ENCODE measurements at places on chromosomes 12 and 14. TPM values are rescaled to one million over a fixed set of nuclear protein-coding genes. Genes with fewer than 3 reads are reported as not detected.
A peak's percentile ranks its signal among the peaks of the same experiment; 100 is the strongest.

Gene CCDC91
- total RNA-seq: 24.6 TPM

Gene P3H3
- total RNA-seq: 0.68 TPM

Gene BICDL1
- 44.7 TPM for total RNA-seq

Gene LRRC9
- total RNA-seq: not detected

Gene ABCC9
- not detected for total RNA-seq

Gene SLC4A8
- total RNA-seq: 5.2 TPM

- no peaks in the 10 kb centered on the region for H3K27me3 ChIP-seq
- DNase-seq: no peak
- peaks cover 58% of the 10 kb centered on the region for H3K36me3 ChIP-seq
- H3K27ac ChIP-seq: peak overlapping the region; percentile 4
- no peak overlapping the region for H3K4me3 ChIP-seq
- peaks cover 39% of the 10 kb centered on the region for H3K4me1 ChIP-seq
These were observed 17.2 kb upstream of the AKAP5 start for GRCh38 chr14:64447876-64448670.

DNA sequence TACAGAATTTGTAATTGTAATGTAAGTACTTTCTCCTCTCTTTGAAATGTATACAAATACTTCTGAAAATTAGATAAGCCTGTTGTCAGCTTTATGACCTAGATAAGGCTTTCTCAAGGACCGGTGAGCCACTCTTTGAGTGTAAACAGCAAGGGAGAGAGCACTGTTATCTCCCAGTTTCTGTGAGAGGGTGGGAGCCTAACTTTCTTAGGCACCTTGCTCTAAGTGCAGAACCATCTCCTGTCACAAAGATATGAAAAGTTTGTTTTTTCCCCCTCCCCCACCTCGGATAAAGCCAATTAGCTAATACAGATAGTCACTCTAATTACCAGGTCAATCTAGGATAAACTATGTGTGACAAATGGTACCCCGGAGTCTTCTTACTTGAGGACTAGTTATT lies 35.8 kb downstream of the CAPS2 start:
- no peaks in the 10 kb centered on the region for H3K27me3 ChIP-seq
- H3K4me3 ChIP-seq: no peak overlapping the region
- no peaks in the 10 kb centered on the region for H3K36me3 ChIP-seq
- no peak overlapping the region for H3K27ac ChIP-seq
- no peaks in the 10 kb centered on the region for H3K4me1 ChIP-seq

DNA sequence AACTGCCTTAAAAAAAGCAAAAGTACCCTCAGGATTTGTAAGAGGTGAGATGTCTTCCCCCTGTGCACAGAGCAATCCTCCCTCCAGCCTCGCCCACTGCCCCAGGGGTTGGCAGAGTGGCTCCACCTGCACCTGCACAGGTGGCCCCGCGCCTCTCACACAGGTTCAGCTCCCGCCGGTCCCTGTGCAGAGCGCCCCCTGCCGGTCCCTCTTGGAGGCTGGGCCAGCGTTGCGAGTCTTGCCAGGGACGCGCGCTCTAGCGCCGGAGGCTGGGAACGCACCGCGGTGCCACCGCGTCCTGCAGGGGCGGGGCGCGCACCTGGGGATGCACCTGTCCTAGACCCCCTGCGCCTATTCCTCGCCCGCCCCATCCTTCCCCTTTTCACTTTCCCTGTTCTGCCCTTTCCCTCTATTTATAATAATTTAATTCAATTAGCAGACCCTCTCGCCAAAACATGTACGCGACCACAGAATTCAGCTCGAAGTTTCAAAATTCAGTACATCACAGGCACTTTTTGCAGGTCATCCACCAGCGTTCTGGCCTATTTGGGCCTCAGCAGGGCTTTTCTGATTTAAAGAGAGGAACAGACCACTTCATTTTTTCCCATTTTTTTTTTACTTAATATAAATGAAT lies 618.6 kb downstream of the AACS start:
- no peaks in the 10 kb centered on the region for H3K36me3 ChIP-seq
- H3K27me3 ChIP-seq: no peaks in the 10 kb centered on the region
- no peaks in the 10 kb centered on the region for H3K4me1 ChIP-seq

GRCh38 chr14:51821822-51822221 lies 38.6 kb upstream of the GNG2 start:
- no peaks in the 10 kb centered on the region for H3K4me1 ChIP-seq
- no peak for DNase-seq
- peaks cover 14% of the 10 kb centered on the region for H3K27me3 ChIP-seq
- H3K36me3 ChIP-seq: no peaks in the 10 kb centered on the region
- H3K4me3 ChIP-seq: no peak overlapping the region

GRCh38 chr12:79295572-79295971 lies 395.2 kb downstream of the PAWR start:
- no peaks in the 10 kb centered on the region for H3K4me1 ChIP-seq
- no peak overlapping the region for H3K27ac ChIP-seq
- no peaks in the 10 kb centered on the region for H3K27me3 ChIP-seq
- DNase-seq: no peak
- H3K4me3 ChIP-seq: no peak overlapping the region

DNA sequence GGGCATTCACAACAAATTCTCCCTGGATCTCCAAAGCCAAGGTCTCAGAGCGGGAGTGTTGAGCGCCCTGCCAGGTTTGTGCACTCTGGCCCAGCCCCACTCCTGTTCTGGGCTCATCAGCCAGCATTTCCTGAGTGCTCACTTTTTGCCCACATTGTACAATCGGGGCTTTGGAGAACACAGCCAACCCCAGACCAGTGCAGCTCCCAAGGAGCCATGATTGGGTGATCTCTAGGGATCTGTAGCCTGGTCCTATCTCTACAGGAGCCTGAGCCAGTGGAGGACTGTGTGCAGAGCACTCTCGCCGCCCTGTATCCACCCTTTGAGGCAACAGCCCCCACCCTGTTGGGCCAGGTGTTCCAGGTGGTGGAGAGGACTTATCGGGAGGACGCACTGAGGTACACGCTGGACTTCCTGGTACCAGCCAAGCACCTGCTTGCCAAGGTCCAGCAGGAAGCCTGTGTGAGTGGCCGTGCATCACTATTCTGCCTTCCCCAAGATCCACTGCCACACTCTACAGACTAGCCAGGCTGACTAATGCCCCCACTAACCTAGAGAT lies 2.8 kb downstream of the ARHGEF40 start:
- H3K4me3 ChIP-seq: no peak overlapping the region
- H3K36me3 ChIP-seq: peaks cover 2% of the 10 kb centered on the region
- H3K4me1 ChIP-seq: peaks cover 39% of the 10 kb centered on the region
- H3K27me3 ChIP-seq: peaks cover 54% of the 10 kb centered on the region

DNA sequence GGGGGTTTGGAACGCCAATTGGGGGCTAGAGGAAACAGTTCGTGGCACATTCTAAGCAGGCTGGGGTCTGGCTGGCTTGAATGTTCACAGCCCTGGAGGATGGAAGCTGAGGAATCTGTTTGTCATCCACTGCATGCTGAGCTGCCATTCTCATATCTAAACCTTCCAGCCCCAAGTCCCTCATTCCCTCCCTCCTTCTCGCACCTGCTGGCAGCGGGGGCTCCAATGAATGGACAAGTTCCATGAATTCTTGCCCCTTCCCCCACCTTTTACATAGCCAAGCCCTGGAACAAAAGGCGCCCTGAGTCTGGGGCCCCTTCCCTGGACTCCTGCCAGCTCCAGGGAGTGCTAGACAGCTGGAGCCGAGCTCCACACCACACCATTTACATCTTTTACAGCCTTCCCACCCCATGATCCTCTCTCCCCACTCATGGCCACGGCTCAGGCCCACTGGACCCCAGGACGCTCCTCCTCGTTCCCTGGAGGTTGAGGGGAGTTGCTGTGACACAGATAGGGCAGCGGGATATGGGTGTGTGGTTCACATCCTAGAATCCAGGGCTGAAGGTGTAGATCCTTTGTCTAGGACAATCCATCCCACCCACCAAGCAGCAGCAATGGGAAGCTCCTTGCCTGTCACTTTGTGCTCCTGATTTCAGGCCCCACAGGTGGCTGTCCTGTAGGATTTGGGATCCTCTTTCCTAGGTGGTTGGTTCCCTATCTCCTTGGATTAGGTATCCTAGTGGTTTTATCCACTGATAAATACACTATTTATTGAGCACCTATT lies 21.7 kb upstream of the VRTN start:
- H3K4me3 ChIP-seq: no peak overlapping the region
- H3K27ac ChIP-seq: no peak overlapping the region
- H3K4me1 ChIP-seq: no peaks in the 10 kb centered on the region
- H3K27me3 ChIP-seq: peaks cover 11% of the 10 kb centered on the region
- DNase-seq: no peak

- no peak overlapping the region for H3K27ac ChIP-seq
- H3K27me3 ChIP-seq: no peaks in the 10 kb centered on the region
- H3K36me3 ChIP-seq: no peaks in the 10 kb centered on the region
These were observed 97.2 kb downstream of the MGAT4C start for GRCh38 chr12:86158956-86159355.

DNA sequence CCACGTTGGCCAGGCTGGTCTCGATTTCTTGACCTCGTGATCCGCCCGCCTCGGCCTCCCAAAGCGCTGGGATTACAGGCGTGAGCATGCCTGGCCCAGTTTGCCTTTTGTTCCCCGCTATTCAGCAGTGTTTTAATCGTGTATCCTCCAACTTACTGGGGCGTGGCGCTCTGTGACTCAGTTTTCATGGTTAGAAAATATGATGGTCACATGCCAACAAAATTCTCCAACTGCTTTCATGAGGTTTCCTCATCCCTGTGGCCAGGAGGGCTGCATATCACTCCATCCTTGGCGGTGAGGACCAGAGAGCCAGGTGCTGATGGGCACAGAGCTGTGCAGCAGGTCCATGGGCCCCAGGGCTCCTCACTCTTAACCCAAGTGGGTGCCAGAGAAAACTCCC lies 33.0 kb upstream of the PRMT8 start:
- H3K36me3 ChIP-seq: no peaks in the 10 kb centered on the region
- no peak for DNase-seq
- H3K4me1 ChIP-seq: peaks cover 1% of the 10 kb centered on the region
- H3K27ac ChIP-seq: no peak overlapping the region
- H3K27me3 ChIP-seq: peaks cover 31% of the 10 kb centered on the region
- no peak overlapping the region for H3K4me3 ChIP-seq

GRCh38 chr12:10783252-10783651 lies 19.2 kb downstream of the TAS2R7 start:
- no peak overlapping the region for H3K4me3 ChIP-seq
- no peak overlapping the region for H3K27ac ChIP-seq
- no peaks in the 10 kb centered on the region for H3K4me1 ChIP-seq
- no peaks in the 10 kb centered on the region for H3K36me3 ChIP-seq

GRCh38 chr12:45208604-45209487 lies 7.0 kb upstream of the ANO6 start:
- H3K27ac ChIP-seq: no peak overlapping the region
- H3K4me1 ChIP-seq: peaks cover 2% of the 10 kb centered on the region
- no peak overlapping the region for H3K4me3 ChIP-seq
- H3K36me3 ChIP-seq: no peaks in the 10 kb centered on the region
- no peak for DNase-seq

DNA sequence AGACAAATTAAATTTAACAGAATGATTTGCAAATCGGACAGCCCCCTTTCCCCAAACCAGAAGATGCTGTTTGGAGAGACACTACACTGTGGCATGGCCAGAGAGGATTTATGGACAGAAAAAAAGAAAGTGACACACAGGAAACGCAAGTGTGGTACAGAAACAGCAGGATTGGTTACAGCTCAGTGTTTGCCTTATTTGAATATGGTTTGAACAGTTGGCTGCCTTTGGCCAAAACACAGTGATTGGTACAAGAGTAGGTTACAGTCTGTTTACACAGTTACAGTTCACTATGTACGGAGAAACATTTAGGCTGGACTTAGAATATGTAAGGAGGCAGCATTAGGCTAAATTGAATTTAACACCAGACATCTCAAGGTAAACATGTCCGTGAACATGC lies 335.3 kb downstream of the NPAS3 start:
- H3K27me3 ChIP-seq: no peaks in the 10 kb centered on the region
- H3K27ac ChIP-seq: no peak overlapping the region
- DNase-seq: no peak

DNA sequence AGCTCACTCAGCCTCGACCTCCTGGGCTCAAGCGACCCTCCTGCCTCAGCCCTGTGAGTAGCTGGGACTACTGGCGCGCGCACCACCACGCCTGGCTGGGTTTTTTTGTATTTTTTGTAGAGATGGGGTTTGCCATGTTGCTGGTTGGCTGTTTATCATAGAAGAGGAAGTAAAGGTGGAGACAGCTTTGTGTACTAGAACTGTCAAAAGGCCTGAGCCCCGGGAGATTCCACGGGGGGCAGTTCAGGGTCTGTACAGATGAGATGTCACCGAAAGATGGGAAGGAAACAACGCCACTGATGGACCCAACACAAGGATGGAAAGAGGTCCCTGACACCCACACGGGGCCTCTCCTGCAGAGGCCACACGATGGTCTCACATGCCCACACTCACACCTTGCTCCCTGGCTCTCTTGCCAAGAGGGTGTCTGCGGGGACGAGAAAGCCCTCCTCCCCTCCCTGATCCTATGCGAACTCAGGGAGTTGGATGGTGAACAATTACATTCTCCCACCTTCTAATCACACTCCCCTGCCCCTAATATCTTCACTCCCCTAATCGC lies 66.6 kb downstream of the KDM2B start:
- H3K4me3 ChIP-seq: no peak overlapping the region
- peaks cover 13% of the 10 kb centered on the region for H3K36me3 ChIP-seq
- DNase-seq: no peak
- no peaks in the 10 kb centered on the region for H3K27me3 ChIP-seq
- peaks cover 4% of the 10 kb centered on the region for H3K4me1 ChIP-seq

- H3K27ac ChIP-seq: no peak overlapping the region
- H3K4me3 ChIP-seq: no peak overlapping the region
- H3K27me3 ChIP-seq: no peaks in the 10 kb centered on the region
- H3K36me3 ChIP-seq: no peaks in the 10 kb centered on the region
These were observed 5.1 kb downstream of the GPR84 start for GRCh38 chr12:54358945-54359761.

GRCh38 chr12:106341086-106341877 lies 16.3 kb upstream of the POLR3B start:
- no peaks in the 10 kb centered on the region for H3K4me1 ChIP-seq
- H3K27me3 ChIP-seq: no peaks in the 10 kb centered on the region
- no peaks in the 10 kb centered on the region for H3K36me3 ChIP-seq
- no peak overlapping the region for H3K27ac ChIP-seq

- no peaks in the 10 kb centered on the region for H3K36me3 ChIP-seq
- peaks cover 70% of the 10 kb centered on the region for H3K27me3 ChIP-seq
- H3K4me3 ChIP-seq: no peak overlapping the region
These were observed 2.4 kb upstream of the KRT7 start for GRCh38 chr12:52230364-52231281.

GRCh38 chr12:60059180-60059579 lies 463.4 kb downstream of the SLC16A7 start:
- H3K4me3 ChIP-seq: no peak overlapping the region
- no peaks in the 10 kb centered on the region for H3K4me1 ChIP-seq
- DNase-seq: no peak
- no peaks in the 10 kb centered on the region for H3K36me3 ChIP-seq
- no peak overlapping the region for H3K27ac ChIP-seq

- H3K4me1 ChIP-seq: no peaks in the 10 kb centered on the region
- DNase-seq: no peak
- H3K4me3 ChIP-seq: no peak overlapping the region
- no peaks in the 10 kb centered on the region for H3K36me3 ChIP-seq
These were observed 10.5 kb downstream of the OVCH1 start for GRCh38 chr12:29486972-29487371.
